ENCODE measurements at places on chromosomes 2 and 18.

GRCh38 chr2:8142461-8142860, 539.4 kb upstream of the ID2 start:
- DNase-seq, result no peak

DNA sequence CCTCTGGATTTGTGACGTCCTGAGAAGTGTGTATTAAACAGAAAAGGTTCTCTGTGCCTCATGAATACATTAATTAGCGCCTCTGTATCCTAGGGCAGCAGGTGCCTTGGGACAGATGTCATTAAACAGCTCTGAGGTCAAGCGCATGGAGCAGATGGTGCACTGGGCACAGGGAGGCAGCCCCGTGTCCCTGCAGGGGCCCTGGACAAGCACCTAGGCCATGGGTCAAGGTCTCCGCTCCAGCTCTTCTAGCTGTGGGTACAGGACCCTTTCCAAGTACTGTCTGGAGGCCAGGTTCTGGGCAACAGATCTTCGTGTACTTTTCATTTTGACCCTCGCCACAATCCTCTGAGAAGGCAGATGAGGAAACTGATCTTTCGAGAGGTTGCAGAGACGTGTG, 126.4 kb downstream of the KCTD1 start:
- no peak for DNase-seq

DNA sequence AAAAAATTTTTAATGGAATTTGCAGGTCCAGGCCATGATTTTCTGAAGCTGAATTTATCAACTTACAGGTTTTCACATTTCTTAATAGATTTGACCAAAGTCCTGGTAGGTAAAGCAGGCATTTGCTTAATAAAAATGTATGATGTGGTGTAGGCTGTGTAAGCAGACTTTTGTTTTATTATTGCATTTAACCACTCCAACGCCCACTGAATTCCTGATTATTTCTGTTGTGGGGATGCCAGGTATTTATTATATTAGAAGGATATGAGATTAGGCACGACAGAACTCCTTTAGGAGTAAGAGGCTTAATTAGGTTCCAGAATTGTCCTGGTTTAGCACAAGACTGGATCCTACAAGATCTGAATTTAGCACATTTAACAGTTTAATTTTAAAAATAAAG, 111.1 kb downstream of the ADCYAP1 start:
- DNase-seq, result peak; percentile 11

DNA sequence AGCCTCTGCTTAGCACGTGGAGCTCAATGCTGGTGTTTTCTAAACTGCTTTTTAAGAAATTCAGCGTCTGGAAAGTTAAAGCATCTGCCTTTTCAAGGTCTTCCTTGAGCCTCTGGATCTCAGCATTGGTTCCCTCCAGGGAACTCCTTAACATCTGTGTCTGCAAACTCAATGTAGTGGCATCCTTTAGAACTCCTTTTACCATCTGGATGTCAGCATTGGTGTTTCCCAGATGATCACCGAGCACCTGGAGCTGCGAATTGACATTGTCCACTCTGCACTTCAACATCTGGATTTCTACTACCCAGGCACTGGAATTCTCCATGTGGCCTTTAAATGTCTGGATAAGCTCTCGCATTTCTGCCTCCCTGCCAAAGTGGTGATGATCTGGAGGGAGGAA, 3.7 kb downstream of the CLEC4F start:
- DNase-seq, result no peak

DNA sequence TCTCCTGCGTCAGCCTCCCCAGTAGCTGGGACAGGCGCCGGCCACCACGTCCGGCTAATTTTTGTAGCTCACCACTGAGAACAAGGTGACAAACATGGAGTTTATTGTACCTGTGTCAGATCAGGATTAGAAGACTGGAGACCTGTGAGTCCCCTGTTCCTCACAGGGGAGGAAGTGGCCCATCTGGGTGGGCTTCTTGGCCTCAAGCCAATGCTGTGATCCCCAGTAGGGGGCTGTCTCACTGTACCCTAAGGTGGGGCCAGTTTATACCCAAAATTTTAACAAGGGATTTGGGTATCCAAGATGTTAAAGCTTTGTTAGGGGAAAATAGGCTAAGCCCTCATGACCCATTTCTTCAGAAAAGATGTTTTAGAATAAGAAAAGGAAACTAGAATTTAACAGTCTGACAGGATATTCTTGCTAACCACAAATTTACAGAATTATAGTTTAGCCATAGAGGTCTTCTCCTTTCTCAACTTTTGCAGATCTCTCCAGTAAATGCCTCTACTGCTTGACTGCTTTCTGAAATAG, 16.3 kb downstream of the PCBP1 start:
- DNase-seq, result no peak

DNA sequence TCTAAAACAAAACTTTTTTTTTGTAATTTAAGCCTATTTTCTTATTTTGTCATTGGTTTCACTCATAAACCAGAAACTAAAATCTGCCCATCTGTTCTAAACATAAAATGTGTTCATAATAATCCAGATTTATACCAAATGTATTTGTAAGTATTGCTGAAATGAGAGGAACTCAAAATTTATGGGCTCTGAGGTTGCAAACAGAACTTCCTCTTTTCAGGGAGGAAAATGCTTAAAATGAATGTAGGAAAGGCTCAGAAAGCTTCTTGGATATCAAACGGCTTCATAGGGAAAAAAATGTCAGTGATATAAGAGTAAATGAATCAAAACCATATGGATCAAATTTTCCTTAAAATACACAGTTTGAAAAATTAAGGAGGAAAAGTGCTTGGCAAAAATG, 83.9 kb downstream of the PAX3 start:
- DNase-seq, result no peak

DNA sequence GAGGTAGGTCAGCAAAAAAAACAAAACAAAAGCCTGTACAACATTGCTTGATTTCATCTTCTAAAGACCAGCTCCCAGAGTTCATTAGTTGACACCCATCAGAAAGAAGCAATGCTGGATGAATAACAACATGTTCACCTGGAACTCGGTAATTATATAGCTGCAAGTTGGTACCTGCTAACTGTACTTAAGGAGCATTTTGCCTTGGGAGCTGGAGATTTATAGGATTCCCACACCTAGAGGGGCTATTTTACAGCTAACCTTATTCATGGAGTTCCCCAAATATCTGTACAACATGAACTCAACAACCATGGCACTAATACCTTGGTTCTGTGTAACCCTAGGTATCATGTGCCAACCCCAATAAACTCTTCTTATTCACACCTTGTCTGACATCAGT, 281.1 kb upstream of the NCKAP5 start:
- DNase-seq, result no peak

GRCh38 chr2:220503431-220503830, 876.0 kb downstream of the SLC4A3 start:
- DNase-seq, result no peak

DNA sequence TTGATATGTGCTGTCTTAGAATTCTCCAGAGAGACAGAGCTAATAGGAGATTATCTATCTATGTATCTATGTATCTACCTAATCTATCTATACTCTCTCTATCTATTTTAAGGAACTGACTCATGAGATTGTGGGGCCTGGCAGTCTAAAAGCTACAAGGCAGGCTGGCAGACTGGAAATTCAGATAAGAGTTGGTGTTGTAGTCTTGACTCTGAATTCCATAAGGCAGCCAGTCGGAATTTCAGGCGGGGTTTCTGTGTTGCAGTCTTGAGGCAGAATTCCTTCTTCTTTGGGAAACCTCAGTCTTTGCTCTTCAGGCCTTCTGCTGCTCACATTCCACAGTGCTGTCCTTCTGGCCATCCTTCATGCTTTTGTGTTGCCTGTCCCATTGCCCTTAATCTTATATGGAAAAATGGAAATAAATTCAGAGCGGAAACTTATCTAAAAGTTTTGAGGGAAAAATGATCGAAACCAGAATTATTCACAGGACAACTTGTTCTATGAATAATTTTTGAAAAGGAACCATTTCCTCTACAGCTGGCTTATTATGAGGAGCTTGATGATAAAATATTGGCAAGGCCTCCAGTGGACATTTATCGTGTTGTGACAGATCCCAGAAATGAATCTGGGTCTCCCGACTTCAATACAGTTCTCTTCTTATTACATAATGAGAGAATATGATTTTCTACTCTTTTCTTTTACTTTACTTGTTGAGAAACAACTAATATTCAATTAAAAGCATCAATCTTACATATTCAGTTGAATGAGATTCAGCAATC, 10.8 kb downstream of the IL1RL1 start:
- DNase-seq, result no peak

- DNase-seq, result no peak
Measured at GRCh38 chr2:26270373-26270772, 25.6 kb downstream of the HADHB start.

GRCh38 chr2:215447673-215448081, 11.8 kb upstream of the FN1 start:
- no peak for DNase-seq

GRCh38 chr2:71575966-71576365, 122.6 kb downstream of the DYSF start:
- no peak for DNase-seq

DNA sequence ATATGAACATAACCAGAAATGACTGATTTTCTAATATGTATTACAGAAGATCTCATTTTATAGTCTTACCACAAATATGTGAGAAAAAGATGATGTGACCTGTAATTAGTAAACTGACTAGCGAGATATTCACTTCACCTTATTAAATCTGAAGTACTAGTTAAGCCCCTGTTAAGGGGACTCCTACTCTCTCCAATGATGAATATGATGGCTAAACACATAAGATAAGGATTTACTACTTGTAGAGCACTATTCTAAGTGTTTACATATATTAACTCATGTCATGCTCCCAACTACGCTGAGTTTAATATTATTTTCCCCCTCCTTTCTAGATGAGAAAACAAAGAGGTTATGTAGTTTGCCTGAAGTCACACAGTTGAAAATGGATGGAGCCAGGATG, 40.9 kb downstream of the SP3 start:
- DNase-seq, result no peak

DNA sequence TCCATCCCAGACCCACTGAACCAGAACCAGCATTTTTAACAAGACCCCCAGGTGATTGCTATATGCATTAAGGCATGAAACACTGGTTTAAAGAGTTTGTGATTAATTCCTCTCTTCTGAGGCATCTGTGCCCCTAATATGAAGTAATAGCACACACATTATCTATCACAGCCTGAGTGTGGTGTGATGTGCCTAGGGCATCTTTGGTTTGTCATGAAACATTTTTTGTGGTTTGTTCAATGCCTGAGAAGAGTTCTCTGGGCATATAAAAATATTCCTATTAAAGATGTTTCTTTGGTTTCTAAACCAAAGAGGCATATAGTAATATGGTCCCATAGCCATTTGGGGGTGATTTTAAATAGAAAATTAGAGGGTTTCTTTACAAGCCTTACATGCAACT, 221.7 kb upstream of the SPOPL start:
- DNase-seq, result peak; percentile 46

DNA sequence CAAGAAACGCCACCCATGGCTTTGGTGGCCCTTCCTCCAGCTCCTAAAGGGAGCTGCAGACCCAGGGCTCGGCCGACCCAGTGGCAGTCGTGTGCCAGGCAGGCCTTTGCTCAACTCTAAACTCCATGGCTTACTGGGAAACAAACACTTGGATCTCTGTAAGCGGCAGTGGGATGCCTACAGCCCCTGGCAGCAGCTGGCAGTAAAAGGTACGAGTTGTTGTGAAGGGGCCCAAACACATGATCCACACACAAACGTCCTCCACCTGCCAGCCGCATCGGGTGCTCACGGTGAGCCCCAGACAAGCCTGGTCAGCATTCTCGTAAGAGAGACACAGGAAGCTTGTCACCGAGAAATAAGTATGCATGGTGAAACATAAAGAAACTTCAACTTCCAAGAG, 214.9 kb downstream of the MGAT5 start:
- no peak for DNase-seq

DNA sequence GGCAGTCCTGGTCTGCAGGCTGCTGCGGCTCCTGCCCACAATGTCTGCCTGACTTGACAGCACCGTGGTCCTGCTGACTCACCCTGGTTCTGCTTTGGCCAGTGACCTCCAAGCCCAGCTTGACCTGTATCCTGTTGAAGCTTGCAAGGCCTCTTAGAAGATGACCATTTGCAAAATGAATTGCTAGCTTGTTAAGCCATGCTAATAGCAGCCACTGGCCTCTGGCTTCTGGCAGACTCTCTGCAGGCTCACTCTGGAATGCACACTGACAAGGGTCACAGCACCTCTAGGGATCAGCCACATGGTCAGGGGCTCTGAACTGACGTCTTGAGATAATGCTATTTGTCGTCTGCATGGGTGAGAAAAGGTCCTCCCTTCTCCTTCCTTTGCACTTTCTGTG, 25.9 kb downstream of the CNGA3 start:
- DNase-seq, result no peak

DNA sequence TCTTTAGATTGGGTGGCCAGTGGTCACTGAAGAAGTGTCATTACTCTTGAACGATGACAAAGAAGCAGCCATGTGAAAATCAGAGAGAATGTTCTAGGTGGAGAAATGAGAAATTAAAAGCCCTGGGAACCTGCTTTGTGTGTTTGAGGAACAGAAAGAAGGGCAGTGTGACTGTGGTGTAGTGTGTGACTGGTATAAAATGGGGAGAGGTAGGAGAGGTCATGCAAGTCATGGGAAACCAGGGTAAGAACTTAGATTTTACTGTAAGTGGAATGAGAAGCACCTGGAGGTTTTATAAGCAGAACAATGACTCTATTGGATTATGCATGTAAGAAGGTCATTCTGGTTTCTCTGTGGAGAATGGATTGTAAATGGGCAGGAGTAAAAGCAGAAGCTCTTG, 12.2 kb downstream of the ICOS start:
- DNase-seq, result no peak

DNA sequence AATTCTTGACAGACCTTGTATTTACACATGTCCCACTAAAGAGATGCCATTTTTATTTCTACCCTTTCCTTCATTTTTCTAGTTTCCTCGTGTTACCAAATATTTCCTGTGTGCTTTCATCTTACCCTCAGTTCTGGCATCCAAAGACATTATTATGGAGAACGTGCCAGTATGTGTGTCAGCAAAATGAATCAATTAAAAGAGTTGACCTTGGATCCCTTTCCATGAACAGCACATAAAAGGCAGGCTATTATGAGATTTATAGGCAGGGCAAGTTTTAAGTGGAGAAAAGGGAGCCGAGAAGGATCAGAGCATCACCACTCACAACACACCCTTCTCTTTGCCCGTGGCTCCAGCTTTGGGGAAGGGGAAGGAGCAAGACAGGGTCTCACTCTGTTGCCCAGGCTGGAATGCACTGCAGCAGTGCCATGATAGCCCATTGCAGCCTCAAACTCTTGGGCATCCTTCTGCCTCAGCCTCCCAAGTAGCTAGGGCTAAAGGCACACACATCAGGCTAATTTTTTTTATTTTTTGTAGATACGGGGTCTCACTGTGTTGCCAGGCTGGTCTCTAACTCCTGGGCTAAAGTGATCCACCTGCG, 149.9 kb downstream of the GFPT1 start:
- DNase-seq, result no peak

Data from EL (cell line).